Left kidney (tissue), 8 donors: ENCODE measurements at places on chromosomes 5 and 9.

- DNase-seq: no peak
Observed at GRCh38 chr9:20598367-20598766, 23.9 kb downstream of the MLLT3 start.

- DNase-seq: no peak
Observed at GRCh38 chr9:6000955-6001354, 14.5 kb downstream of the RANBP6 start.

GRCh38 chr5:176790941-176791340 is 19.4 kb upstream of the UNC5A start:
- no peak for DNase-seq

GRCh38 chr9:34381323-34381722 is 4.6 kb upstream of the MYORG start:
- DNase-seq: no peak

DNA sequence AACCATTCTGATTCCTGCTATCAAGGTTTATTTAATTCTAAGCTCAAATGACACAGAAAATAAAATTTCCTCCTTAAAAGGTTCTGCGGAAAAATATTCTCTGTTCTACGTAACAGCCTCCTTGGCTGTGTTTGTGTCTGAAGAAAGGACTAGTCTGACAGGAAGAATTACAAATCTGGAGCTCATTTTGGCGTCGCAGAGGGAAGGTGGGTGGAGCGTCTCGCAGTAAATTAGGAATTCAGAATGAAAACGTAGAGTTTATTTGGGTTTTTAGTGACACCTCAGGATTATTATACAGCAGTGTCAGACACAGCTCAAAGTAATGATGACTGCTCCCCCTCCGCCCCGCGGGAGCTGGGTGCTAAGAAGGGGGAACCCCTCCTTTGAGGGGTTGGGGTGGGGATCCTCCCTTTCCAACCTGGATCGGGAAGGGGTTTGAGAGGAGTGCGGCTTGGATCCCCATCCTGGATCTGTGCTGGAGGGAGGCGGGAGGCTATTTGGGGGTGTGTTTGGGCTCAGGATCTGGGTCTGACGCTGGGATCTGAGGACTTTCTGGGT is 933 bp upstream of the TGFBR1 start:
- peak; percentile 28 for DNase-seq

- DNase-seq: no peak
Observed at GRCh38 chr5:54703133-54703532, 185.6 kb downstream of the SNX18 start.

DNA sequence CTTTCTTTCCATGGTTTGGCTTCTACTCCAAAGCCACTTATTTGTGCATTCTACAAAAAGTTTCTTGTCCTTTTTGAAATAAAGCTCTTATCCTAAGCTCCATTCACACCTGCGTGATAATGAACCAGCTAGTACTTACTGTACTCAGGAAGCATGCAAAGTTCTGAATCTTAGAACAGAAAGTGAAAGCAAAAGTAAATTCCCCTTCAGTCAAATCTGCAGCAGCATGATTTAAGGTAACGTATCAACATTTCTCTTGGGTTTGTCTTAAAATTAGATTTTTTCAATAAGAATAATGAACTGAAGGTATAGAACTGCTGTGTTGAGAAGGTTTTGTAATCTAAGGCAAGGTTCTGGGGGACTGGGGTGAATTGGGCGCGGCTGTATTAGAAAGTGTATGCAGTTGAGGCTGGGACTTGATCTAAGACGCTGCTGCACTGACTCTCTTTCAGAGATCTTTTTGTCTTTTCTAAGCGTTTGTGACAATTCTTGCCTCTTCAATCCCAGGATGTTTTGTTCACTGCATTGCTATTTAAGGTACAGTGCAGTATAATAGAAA is at the start of gene ERAP2:
Gene ERAP2 (plus strand): TSS at position 209 of the 559 bp plus-strand sequence. CDS start 3,186 bp downstream, outside the sequence.
- no peak for DNase-seq

DNA sequence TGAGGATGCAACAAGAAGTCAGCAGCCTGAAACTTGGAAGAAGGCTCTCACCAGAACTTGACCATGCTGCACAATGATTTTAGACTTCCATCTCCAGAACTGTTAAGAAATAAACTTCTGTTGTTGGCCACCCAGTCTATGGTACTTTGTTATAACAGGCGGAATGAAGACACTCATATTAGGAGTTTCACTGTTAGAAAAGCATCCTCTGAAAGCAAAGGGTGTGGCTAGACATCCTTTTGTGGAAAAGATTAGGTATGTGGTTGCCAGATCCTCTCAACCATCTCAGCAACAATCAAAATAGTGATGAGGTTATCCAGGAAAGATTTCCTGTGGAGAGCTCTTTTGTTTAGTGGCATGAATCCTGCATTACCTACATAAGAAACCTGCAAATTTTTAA is 20.7 kb downstream of the ITGA2 start:
- DNase-seq: no peak

GRCh38 chr5:178313316-178313715 is 80.7 kb upstream of the PHYKPL start:
- no peak for DNase-seq

DNA sequence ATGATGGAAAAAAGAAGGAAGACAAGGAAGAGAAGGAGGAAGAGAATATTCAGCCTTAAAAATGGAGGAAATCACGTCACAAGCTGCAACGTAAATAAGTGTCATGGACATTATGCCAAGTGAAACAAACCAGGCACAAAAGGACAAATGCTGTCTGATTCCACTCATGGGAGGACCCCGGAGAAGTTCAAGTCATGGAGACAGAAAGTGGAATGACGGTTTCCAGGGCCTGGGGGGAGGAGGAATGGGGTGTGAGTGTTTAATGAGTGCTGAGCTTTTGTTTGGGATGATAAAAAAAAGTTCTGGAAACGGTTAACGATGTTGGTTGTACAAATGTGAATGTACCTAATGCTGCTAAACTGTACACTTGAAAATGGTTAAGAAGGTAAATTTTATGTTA is 439.5 kb downstream of the GADD45G start:
- DNase-seq: no peak

- no peak for DNase-seq
Observed at GRCh38 chr9:116020146-116020545, 133.4 kb upstream of the PAPPA start.

DNA sequence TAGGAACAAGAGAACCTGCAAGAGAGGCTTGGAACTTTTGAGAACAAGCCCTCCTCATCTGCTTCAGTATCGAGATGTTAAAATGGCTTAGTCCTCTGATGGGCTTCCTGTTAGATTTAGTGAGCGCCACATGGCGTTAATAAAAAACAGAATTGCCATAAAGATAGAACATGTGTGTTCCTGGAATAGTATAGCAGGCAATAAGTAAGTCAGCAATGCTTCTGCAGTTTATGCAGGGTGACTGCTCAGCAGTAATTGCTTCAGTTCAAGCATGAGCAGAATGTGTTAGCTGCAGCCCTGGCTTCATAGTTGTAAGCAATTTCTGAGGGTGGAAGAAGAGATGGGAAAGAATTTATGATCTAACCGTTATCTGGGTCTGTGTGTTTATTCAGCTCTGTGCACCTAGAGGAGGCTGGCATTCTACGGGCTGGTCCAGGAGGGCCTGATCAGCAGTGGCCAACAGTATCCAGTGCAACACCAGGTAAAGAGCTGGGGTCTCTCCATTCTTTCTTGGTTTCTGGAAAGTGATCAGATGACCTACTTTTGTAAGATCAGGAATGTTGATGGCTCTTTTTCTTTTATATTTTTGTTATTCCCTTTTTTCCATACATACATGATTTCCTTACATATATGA is 15.9 kb downstream of the PCDHAC2 start:
- DNase-seq: no peak

- DNase-seq: no peak
Observed at GRCh38 chr5:158120760-158121159, 261.8 kb upstream of the CLINT1 start.

- no peak for DNase-seq
Observed at GRCh38 chr5:124906339-124907097, 160.1 kb upstream of the ZNF608 start.

DNA sequence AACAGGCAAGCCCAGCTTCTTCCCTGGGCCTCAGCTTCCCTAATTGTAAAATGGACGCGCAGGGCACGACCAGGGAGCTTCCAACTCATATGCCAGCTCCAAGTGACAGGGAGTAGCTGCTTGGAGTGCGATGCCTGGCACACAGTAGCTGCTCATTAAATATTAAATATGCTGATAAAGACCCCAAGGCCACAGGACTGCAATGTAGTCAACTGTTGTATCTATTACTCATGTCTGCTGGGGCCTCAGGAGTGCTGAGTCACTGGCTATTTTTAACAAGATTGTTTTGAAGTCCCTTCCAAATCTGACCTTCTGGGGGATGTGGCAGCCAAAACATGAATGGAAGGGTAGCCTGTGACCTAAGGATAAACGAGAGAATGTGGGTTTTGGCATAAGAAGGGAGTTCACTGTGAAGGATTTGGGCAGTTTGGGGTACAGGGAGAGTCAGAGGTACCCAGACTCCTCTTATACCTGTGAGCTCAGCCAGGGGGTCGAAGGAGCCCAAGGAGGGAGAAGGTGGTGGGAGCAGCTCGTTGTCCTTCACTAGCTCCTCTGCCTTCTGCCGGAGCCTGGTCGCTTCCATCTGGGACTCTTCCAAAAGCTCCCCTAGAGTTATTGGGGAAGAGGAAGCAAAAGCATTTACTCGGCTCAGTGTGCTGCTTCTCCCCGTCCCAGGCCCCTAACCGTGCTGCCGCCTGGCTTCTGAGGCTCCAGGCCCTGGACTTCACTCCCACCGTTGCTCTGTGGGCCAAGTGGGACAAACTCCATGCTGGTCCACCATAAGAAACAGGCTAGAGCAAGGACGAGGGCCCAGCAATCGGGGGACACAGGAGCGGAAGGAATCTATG is 17.5 kb downstream of the TNIP1 start:
- no peak for DNase-seq

DNA sequence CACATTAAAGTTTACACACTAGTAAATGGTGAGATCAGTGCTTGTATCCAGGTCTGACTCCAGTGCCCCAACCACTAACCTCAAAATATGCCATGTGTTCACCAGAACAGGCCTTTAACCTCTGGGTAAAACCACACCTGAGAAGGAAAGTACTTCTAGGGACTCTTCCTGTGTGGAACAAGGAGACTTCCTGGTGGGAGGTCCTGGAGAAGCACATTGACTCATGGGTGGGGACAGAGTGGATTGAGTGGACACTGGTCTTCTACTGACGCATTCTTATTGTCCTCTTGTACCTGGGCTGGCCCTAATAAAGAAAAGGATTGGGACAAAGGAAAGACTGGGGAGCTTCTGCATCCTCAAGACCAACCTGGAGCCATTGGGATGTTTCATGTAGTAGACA is 43.4 kb downstream of the ANGPTL2 start:
- DNase-seq: no peak

DNA sequence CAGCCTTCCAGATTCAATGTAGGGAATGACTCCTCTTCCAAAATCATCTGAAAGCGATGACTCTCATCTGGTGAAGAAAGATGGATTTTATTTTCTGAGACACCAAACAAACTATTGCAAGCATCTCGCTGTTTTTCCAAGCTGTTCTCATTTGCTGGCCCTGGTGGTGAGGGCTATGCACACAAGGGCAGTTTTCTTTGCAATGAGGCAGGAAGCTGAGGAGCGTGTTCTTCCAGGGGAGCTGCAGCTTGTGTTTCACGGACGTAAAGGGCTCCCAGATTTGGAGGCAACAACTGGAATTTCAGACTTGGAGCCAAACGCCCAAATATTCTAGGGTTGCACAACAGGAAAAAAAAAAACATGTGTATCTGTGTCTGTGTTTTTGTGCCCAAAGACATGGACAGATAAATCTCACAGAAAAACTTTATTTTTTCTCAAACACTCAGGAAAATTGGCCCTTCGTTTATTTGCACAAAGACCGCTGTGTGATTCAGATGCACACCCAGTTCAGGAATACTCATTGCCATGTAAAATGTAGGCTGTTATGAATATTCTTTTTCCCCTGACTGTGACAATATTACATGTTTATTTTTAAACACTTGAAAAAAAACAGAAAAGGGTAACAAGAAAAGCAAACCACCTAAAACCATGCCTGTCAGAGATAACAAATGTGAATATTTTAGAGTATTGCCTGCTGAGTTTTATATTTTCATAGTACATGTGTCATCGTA is 151.3 kb downstream of the GAS1 start:
- no peak for DNase-seq

DNA sequence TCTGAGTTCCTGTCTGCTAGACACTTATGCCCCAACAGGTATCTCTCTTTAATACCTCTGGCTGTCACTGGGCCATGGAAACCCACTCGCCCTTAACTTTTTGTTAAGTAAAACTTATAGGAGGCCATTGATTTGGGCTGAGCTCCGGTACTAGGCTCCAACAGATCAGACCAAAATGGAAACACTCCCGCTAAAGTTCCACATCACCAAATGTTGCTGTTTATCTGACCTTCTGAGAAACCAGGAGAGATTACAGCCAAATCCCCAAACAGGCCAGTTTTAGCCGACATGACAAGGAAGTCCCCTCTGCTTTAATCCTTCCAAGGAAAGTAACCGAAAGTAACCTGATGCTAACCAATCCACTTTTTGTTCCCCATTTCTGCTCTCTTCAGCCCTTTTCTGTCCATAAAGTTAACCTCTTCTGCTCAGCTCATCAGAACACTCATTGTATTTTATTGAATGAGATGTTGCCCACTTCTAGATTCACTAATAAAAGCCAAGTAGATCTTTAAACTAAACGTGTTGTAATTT is 115.2 kb upstream of the LHFPL2 start:
- DNase-seq: no peak

DNA sequence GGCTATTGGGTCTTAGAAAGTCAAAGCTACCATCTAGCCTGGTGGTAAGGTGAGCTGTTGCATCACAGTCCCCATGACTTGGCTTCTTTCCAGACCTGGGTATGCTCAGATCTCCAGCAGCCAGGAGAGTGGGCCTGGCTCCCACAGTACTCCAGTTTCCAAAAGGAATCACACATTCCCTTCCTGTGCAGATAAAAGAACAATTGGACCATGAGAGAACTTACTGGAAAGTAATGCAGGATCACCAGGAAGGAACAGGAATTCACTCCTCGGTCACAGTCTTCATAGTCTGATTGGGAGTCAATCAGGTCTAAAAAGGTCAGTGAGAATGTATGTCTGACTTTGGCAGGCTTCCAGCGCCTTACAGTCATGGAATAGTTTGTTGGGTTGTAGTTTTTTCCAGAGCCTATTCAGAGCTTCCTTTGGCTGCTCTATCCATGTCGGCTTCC is 47.8 kb upstream of the CD180 start:
- DNase-seq: no peak

GRCh38 chr5:59795141-59795540 is 98.4 kb downstream of the PDE4D start:
- DNase-seq: no peak

GRCh38 chr9:2657427-2657826 is 35.8 kb downstream of the VLDLR start:
- DNase-seq: no peak

DNA sequence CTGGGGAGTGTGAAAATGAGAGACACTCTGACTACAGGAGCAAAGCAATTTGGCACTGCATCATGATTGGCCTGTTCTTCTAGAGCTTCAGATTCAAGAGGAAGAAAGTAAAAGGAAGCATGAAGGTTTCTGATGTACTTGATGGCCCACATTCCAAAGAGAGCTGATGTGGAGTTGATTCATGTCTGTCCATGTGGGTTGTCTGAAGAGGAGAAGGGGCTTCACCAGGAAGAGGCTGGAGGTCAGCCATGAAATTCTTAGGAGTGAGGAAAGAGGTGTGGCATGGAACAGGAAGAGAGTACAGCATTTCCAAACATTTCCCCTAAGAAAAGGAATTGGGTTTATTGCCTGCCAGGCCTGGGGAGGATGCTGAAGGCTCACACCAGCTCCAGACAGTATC is 70.7 kb downstream of the PTCD2 start:
- no peak for DNase-seq

GRCh38 chr9:114037961-114038723 is 40.0 kb downstream of the AMBP start:
- peak; percentile 66 for DNase-seq

GRCh38 chr5:157486861-157487260 is 26.8 kb downstream of the NIPAL4 start:
- DNase-seq: no peak

- no peak for DNase-seq
Observed at GRCh38 chr5:181222630-181223057, 437 bp upstream of the TRIM41 start.
